Progenitor cell of endocrine pancreas (in vitro differentiated cells): ENCODE measurements at places on chromosomes 13 and 19. TPM values are rescaled to one million over a fixed set of nuclear protein-coding genes. Genes with fewer than 3 reads are reported as not detected.
A peak's percentile ranks its signal among the peaks of the same experiment; 100 is the strongest.

ZNF709 gene
- 5.8 and 9.1 TPM in 2 replicates for total RNA-seq

GRCh38 chr13:107043021-107043956 is 475.4 kb upstream of the ARGLU1 start:
- no peaks in the 10 kb centered on the region for H3K27me3 ChIP-seq
- H3K36me3 ChIP-seq: peaks cover 2% of the 10 kb centered on the region
- no peak overlapping the region for H3K27ac ChIP-seq

DNA sequence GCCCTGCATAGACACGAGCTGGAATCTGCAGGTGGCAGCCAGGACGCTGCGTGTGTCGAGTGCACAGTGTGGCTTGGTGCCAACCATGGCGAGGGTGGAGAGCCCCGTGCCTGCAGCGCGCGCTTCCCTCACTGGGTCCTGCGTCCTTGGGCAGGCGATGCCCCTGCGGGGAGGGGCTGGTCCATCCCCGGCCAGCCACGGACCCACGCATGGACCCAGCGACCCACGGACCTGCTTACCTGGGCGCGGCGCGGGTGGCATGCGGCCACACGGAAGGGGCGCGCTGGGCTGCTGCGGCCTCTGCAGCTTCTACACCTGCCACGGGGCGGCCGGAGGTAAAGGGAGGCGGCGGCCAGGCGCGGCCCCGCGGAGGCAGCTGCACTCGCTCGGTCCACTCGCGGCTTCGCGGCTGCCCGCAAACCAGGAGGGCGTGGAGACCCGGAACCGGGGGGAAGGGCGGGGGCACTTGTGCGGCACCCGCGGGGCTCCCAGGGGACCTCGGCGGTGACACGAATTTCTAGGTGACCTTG is 569 bp upstream of the MCF2L start:
- H3K27ac ChIP-seq: no peak overlapping the region
- H3K4me1 ChIP-seq: peaks cover 9% of the 10 kb centered on the region
- no peaks in the 10 kb centered on the region for H3K36me3 ChIP-seq
- peak; percentile 41 for DNase-seq
- no peaks in the 10 kb centered on the region for H3K27me3 ChIP-seq

- no peak overlapping the region for H3K27ac ChIP-seq
- H3K36me3 ChIP-seq: no peaks in the 10 kb centered on the region
- no peak for DNase-seq
- no peaks in the 10 kb centered on the region for H3K4me1 ChIP-seq
- no peaks in the 10 kb centered on the region for H3K27me3 ChIP-seq
These were observed 11.7 kb upstream of the TRIM13 start for GRCh38 chr13:49985129-49985528.
